HL-60 (cell line): ENCODE measurements at places on chromosomes 12 and 14.

DNA sequence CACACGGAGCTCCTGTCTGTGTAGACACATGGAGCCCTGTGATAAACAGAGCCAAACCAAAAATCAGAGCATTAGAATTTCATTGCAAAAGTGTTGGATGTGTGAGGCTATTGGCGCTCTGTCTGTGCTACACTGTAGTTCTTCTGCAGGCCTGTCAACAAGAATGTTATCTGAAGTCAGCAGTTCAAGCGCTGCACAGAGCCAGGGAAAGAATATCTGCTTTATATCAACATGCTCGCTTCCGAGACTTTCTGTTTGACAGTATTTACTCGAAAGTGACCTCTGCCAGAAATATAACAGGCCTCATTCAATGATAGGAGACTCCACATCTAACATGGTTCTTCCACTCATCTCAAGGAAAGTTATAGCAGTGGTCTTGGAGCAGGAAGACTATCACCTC, 118.3 kb downstream of the CCER1 start:
- DNase-seq: no peak

DNA sequence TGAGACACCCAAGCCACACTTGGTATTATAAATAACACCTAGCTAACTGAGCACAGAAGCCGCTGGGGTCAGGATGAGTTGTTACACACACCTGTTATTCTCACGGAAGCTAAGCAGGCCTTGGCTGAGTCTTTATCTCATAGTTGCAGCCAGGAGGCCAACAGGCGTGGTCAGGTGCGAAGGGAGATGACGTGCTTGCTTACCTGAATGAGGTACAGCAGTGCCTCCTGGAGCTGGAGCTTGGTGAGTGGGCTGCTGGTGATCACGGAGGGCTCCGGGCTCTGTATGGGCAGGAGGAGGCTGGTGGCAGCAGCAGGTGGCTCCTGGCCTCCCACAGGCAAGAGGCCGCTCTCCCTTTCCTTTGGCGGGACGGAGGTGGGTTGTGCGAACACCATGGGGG, 30.4 kb upstream of the CACNA2D4 start:
- DNase-seq: no peak

- DNase-seq: no peak
Observed at GRCh38 chr12:95520816-95521215, 30.5 kb downstream of the USP44 start.

- no peak for DNase-seq
Observed at GRCh38 chr12:6444704-6445688, at the start of gene CD27. TSS of gene CD27 (plus strand) at chr12:6444955. CDS start at chr12:6445096, 141 bp downstream.

- no peak for DNase-seq
Observed at GRCh38 chr12:2227360-2227759, 174.6 kb downstream of the CACNA1C start.

DNA sequence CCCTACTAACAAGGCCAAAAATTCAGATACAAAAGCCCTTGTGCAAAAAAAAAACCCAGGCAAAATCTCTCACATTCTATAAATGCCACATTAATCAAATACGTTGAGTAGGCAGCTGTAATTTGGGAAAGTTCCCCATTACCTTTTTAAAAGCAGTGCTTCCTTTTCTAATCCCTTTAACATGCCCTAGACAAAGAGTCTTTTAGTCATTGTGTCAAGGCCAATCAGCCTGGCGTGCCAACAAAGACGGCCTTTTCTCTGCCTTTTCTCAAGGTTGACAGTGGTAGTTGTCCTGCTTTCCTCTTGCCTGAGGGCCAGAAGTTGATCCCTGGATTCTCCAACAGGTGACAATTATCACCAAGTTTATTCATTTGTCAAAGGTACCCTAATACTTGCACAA, 62.5 kb upstream of the METAP2 start:
- no peak for DNase-seq

- DNase-seq: no peak
Observed at GRCh38 chr12:90260136-90260535, 551.5 kb upstream of the ATP2B1 start.

GRCh38 chr12:6336889-6337853, 4.7 kb downstream of the TNFRSF1A start:
- peak; percentile 90 for DNase-seq

- no peak for DNase-seq
Observed at GRCh38 chr12:6088921-6089747, 35.3 kb downstream of the VWF start.

DNA sequence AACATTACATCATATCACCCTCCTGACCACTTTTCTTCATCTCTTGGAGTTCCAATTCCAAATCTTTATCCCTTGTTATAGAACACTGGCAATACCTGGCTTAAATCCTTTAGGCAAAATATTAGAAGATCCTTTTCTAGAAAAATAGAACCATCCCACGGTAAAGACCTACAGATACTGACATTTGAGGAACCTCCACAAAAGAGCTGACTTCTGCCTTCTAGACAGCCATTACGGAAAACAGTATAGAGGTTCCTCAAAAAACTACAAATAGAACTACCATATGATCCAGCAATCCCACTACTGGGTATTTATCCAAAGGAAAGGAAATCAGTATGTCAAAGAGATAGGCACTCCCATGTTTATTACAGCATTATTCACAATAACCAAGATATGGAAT, 241.7 kb upstream of the AMIGO2 start:
- no peak for DNase-seq

DNA sequence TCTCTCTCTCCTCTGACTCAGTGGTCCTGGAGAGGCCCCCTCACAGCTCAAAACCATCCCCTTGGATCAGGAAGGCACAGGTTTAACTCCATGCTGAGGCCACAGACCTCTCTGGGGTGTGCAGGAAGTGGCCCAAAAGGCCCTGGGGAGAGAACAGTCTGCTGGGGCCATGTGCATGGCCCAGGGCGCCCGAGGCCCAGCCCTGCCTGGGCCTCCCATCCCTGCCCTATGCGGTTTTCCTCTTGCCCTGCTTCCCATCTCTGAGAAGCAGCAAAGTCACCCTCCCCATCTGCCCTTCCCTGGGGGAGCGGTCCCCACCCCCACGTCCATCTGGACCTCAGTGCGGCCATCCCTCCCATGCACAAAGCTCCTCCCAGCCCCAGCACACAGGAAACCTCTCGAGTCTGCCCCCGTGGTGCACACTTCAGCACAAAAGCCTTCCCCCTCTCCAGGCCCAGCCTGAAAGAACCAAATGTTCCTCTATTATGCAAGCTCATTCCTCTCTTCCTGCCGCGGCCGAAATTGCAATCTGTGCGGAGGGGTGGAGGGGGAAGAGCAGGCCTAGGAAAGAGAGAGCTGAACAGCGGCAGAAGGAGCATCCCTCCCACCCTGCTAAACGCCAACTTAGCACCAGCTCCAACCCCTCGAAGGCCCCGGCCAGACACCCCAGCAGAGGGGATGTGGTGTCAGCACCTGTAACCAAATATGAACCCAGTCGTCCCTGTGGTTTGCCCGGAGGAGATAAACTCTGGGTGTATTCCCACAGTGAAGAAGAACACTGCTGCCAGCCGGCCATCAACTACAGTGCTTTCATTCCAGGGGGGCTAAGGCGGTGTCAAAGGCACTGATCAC, 108.5 kb downstream of the SCARB1 start:
- DNase-seq: peak; percentile 97

DNA sequence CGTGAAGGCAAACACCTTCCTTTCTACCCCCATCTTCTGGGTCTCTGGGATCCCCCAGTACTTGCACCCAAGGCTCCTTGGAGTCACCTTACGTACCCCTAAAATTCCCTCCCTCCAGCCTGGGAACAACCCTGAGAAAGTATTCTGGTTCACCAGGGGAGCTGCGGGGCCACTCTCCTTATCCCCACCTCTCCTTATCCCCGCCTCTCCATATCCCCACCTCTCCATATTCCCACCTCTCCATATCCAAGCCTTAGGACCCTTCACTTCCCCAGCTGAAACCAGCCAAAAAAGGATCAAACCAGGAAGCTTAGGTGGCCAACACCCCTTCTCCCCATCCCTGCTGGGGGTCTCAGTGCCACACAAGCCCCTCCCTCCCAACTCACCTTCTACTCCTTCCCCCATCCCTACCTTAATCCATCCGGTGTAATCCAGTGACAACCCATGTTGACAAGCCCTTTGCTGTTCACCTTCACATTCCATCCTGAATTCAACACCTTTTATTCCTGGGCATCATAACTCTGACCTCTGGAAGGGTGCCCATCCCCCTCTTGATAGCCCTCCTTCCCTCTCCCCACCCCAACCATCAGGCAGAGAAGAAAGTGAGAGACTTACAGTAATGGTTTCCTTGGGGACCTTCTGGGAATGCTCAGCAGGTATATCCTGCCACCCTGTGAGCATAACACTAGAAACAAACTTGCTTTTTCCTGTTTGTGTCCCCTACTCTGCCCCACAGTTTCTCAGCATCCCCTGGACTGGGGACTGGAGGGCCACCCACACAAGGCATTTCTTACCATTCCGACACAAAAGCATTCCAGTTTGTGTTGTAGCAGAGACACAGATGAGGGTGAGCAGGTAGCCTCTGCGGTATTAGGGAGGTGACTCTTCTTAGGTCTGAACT, 1.6 kb upstream of the MSI1 start:
- no peak for DNase-seq

DNA sequence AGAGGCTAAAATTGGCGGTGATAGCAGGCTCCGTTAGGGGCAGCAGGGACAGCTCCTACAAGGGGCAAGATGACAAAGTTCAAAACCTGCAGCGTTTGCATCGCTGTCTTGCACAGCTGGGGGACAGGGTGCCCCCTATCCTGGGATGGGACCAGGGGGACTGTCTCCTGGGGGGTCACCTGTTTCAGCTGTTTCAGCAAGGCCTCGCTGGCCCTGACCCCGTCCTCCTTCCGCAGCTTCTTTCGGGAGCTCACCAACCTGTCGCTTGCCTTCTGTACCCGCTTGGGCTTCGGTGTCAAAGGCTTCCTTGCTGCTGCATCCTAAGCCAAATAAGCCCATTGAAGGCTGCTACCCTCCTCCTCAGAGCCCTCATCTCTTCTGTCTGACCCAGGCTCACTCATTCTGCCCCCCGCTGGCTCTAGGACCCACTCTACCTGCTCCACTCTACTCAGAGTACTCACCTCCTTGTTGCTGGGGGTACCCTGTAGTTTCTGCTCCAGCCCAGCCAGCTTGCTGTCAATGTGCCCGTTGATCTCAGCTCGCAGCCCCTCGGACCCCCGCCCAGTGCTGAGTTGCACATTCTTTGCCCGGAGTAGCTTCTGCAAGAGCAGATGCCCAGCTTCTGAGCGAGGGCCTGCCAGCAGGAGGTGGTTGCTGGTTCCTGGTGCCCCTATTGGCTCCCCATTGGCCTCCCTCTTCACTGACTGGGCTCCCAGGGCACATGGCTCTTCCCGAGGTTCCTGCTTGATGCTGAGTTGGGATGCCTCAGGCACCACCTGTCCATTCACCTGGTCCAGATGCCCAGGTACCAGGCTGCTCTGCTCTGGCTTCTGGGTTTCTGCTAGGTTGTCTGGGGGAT, 12.4 kb upstream of the PRKAG1 start:
- no peak for DNase-seq

DNA sequence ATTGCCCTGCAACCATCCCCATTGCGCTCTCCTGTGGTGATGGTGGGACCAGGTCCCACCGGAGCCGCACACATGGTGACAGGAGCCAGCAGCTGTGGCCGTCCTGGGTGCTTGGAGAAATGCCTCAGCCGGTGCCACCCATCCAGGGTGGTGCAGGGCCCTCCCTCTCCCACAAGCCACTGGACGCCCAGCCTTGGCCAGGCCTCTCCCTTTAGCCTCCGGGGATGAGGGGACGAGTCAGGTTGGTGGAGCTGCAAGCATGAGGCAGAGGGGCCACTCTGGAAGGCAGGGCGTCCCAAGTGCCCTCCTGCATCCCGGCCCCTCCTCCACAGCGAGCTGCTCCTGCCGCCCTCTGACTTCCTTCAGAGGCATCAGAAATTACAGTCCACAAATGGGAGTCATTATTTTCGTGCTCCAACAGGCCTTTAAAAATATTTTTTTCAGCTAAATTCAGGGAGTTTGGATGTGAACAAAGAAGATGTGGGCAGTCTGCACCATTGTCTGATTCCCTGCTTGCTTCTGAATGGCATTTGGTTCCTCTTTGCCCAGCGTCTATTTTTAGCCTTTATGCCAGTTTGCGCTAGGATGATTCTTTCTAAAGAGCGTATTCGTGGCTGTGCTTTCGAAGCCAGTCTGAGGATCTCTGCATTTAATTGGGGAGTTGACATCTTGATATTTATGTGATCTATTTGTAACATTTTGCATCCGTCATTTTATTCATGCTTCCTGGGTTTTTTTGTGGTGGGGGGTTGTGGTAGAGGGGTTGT, 189.4 kb downstream of the ADGRD1 start:
- no peak for DNase-seq

GRCh38 chr12:10214136-10214894, 1.6 kb downstream of the GABARAPL1 start:
- no peak for DNase-seq

GRCh38 chr14:23577710-23578392, 739 bp downstream of the JPH4 start:
- no peak for DNase-seq

GRCh38 chr12:110972866-110973265, 52.5 kb upstream of the MYL2 start:
- no peak for DNase-seq

DNA sequence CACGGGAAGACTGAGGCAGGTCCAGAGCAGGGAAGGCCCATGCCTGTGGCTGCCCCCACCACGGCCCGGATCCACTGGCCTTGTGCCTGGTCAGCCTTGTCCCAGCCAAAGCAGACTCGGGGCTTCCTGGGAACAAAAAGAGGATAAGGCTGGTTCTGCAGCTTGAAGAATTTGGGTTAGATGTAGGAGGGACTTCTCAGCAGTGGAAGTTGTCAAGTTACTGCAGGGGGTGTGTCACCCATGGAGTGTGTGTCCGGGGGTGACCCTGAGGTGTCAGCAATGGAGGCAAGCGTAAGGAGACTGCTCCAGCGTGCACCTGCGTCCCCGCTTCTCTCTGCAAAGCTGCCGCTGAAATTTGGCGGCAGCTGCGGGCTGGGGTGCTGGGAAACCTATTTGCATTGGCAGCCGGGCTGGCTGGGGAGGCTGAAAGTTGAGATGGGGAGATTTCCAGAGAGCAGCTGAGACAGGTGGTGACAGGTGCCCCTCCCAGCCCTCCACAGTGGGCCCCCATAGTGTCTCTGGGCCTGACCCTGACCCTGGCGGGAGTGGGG, 12.5 kb upstream of the TNFAIP2 start:
- DNase-seq: no peak

DNA sequence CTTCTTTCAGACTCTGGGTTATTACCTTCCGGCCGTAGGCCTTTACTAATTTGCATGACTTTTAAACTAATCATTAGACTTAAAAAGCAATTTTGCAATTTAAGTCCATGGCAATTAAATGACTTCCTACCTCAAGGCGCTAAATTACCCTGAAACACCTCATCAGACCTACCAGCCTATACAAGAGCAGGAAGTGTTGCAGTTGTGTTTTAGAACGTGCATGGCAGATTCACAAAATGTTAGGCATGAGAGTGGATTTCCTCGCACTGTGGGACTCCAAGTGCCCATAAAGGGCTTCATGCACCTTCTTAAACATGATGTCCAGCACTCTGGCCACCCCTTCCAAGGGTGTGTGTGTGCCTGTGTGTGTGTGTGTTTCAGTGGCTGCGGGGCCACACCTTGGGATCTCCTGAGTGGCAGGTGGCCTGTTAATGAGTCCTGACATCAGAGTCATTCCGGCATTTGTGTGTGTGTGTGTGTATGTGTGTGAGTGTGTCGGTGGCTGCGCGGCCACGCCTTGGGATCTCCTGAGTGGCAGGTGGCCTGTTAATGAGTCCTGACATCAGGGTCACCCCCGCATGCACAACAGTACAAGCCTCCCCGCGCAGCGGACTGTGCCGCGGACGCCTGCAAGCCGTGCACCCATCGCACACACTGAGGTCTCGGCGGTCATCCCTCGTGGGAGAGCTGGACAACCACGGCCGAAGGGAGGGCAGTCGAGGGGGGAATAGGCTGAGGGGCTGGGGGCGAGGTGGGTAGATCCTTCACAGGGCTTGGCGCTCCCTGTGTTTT, 900 bp downstream of the C2CD5 start:
- DNase-seq: peak; percentile 30
